ENCODE measurements at places on chromosomes 11 and 22. TPM values are rescaled to one million over a fixed set of nuclear protein-coding genes. Genes with fewer than 3 reads are reported as not detected.

The RTN4R gene
- 2.2 TPM for polyA plus RNA-seq

The HTATIP2 gene
- 37.2 TPM for polyA plus RNA-seq

The SCO2 gene
- 3.1 TPM for polyA plus RNA-seq

The MAP6 gene
- 0.12 TPM for polyA plus RNA-seq

The ACRV1 gene
- not detected for polyA plus RNA-seq

The DKK3 gene
- 335 TPM for polyA plus RNA-seq

The PRR5L gene
- polyA plus RNA-seq: 1.7 TPM

The ZNF280A gene
- polyA plus RNA-seq: not detected

The LDHAL6A gene
- not detected for polyA plus RNA-seq

The TNNI2 gene
- not detected for polyA plus RNA-seq

The HTR3A gene
- polyA plus RNA-seq: not detected

The KCNK4 gene
- polyA plus RNA-seq: 0.19 TPM

The KCNQ1 gene
- polyA plus RNA-seq: 0.07 TPM

The SHANK3 gene
- polyA plus RNA-seq: 26.1 TPM

The DDT gene
- polyA plus RNA-seq: 265 TPM

The SLC25A18 gene
- not detected for polyA plus RNA-seq

The HOATZ gene
- polyA plus RNA-seq: not detected

The OR6T1 gene
- not detected for polyA plus RNA-seq

The RTN4RL2 gene
- 0.35 TPM for polyA plus RNA-seq

The CEND1 gene
- 0.15 TPM for polyA plus RNA-seq

The KCNJ11 gene
- not detected for polyA plus RNA-seq

The KIRREL3 gene
- not detected for polyA plus RNA-seq

The OSBP2 gene
- 4.1 TPM for polyA plus RNA-seq

The OR5P2 gene
- not detected for polyA plus RNA-seq

The FGF4 gene
- polyA plus RNA-seq: not detected

The PISD gene
- 48.5 TPM for polyA plus RNA-seq

The ZC3H12C gene
- polyA plus RNA-seq: 5.2 TPM

The SERHL2 gene
- polyA plus RNA-seq: 2.0 TPM

The CCDC87 gene
- 0.08 TPM for polyA plus RNA-seq

The TTC36 gene
- polyA plus RNA-seq: not detected

The TEX54 gene
- not detected for polyA plus RNA-seq

The C22orf23 gene
- 0.23 TPM for polyA plus RNA-seq

The C22orf15 gene
- 0.94 TPM for polyA plus RNA-seq

The CFAP68 gene
- polyA plus RNA-seq: 10.6 TPM

The BTBD18 gene
- not detected for polyA plus RNA-seq

The OR6A2 gene
- 0.06 TPM for polyA plus RNA-seq

The EIF3L gene
- polyA plus RNA-seq: 601 TPM

The MCHR1 gene
- polyA plus RNA-seq: not detected

All from endothelial cell of umbilical vein (primary cell).